CD4-positive, alpha-beta T cell treated with Interleukin-6 at 100 ng/mL for 8 hours (primary cell): ENCODE measurements at places on chromosomes 13 and 19.

DNA sequence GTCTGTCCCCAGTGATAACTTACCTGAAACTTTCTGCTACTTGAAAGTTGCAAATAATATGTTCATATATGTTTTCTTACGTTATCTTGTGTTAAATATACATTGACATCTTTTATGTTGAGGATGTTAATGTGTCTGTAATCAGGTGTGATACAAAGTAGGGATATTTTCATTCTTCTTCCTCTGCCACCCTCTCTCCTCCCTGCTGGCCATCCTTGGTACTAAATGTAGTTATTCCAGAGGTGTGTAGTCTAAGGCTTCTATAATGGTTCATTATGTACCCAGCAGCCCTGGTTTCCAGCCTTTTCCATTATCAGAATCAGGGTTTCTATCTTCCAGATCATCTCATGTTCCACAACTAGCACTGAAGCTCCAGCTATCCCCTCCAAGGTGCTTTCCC lies 606.7 kb upstream of the KLHL1 start:
- no peak for DNase-seq

DNA sequence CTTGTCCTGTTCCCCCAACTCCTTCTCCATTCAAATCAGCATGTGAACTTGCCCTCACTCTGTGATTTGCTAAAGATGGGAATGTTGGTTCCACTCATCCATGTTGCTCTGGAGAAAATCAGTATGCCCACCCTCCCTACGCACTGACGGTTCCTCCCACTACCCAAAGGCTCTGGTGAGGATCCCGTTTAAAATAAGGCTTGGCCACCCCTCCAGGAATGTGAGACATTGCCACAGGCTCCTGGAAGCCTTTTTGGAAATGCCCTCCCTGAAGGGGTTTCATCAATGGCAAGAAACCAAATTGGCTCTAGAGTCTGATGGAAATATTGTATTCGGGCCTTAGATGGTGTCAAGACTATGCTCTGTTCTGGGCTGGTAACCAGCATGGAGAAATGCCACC lies 187.3 kb downstream of the USP12 start:
- DNase-seq: no peak

DNA sequence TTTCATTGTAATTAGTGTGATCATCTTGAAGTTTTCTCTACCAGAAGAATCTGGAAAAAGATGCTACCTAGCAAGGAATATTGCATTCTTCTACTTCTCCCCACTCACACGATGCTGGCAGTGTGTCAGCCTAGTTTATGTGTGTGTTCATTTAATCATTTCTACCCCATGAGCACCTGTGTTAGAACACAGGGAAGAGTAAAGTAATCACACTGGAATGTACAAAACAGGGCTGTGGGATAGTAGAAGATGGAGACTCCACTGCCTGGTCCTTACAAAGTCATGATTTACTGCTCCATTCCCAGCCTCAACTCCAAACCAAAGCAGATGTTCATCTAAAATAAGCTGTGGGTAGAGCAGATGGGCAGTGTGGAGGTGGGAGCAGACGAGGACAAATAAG lies 47.7 kb upstream of the RGCC start:
- DNase-seq: no peak

- no peak for DNase-seq
These were observed 13.3 kb downstream of the CDC16 start for GRCh38 chr13:114248011-114248410.

- DNase-seq: no peak
These were observed 51.1 kb downstream of the LMO7 start for GRCh38 chr13:75687150-75687763.

DNA sequence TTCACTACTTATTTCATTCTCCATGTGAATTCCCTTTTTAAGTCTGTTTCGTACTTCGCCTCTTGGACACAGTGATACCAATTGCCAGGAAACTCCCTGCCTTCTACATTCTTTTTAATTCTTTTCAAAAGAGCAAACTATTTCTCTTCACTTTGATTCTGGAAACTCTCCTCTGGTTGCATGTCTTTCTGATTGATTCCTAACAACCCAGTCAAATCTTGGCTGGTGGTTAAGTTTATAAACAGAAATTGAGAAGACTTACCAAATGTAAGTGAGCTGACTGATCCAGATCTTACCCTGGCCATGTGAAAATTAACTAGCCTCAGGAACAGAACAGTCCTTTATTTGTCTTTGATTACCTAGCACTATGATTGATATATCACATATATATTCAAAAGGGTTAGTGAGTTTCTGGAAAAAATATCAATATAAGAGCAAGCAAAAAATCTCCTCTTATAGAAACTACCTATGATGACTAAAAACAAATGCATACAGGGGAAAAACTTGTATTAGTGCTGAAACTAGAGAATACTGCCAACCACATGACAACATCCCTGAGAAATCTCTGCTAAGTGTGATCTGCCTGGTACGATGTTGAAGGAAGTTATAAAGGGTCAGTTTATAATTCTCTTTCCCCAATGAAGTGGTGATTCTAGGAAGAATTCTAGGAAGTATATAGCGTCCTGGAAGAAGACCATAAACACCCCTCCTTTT lies 152.6 kb upstream of the HTR2A start:
- no peak for DNase-seq
